ENCODE measurements at places on chromosomes 7 and 10.

DNA sequence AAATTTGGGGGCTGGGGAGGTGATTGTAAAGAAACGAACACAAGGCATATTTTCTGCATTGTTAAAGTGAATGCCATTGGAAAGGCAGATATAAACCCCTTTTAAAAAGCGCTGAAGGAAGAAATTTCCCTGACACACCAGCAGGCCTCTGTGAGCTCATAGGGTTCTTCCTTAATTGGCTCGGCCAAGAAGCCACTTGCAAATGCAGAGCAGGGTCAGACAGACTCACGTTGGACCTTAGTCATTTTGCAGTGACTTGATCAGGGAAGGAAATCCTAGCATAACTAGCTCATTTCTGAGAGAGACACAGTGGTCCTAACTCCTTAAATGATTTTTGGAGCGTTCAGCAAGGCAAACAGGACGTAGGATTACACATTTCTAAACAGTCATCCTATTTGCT is 1461.4 kb downstream of the GATA3 start:
- DNase-seq = no peak

DNA sequence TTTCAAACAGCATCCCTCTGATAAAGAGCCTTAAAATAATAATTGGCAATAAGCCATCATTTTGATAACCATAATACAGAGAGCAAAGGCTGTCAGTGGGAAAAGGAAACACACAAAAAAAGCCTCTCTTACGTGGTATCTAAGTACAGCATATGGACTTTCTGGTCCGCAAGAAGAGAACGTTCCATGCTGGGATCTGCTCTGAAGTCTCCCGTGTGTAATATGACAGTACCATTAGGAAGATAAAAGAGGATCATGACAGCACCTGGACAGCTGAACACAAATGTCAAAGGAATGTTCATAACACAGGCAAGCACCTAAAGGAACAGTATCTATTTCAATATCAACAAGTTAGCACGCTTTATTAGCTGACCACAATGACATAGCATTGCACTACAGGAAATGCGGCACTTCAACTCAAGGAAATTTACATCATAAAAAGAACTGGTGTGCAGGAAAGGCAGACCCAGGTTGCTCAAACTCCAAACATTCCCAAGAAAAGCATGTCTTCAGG is 9.9 kb downstream of the DCLRE1A start:
- DNase-seq = no peak

DNA sequence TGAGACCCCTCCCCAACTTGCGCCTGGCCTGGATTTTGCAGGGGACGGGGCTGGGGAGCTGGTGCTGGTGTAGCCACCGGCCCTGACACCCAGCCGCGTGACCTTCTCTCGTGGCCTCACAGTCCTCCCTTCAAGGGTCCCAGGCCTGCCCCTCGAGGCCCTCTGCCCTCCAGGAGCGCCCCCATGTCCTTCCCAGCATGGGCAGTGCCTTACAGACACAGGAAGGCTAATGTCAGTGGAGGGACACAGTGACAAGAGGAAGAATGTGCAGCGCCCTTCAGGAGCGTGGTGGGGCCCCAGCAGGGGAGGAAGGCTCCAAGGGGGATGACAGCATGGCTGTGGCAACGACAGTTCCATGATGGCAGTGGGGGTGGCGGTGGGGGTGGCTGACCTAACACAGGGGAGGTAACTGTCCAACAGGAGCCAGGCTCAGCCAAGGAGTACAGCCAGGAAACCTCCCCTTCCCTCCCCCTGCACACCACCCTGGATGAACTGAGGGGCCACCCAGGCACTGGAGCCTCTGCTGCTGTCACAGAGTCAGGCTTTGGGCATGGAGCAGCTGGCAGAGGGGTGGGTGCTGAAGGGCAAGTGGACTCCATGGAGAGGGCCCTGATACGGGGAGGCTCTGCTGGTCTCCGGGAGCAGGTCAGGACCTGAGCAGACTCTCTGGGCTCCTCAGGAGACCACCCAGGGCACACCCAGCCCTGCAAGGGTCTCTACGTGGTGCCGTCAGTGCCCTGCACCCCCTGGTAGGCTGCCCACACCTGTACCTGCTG is 76.0 kb upstream of the RET start:
- peak; percentile 40 for DNase-seq

- DNase-seq = no peak
These were observed 2.4 kb upstream of the VAX1 start for GRCh38 chr10:117140525-117140902.

GRCh38 chr10:112246-112645 is 23.0 kb upstream of the ZMYND11 start:
- DNase-seq = no peak

DNA sequence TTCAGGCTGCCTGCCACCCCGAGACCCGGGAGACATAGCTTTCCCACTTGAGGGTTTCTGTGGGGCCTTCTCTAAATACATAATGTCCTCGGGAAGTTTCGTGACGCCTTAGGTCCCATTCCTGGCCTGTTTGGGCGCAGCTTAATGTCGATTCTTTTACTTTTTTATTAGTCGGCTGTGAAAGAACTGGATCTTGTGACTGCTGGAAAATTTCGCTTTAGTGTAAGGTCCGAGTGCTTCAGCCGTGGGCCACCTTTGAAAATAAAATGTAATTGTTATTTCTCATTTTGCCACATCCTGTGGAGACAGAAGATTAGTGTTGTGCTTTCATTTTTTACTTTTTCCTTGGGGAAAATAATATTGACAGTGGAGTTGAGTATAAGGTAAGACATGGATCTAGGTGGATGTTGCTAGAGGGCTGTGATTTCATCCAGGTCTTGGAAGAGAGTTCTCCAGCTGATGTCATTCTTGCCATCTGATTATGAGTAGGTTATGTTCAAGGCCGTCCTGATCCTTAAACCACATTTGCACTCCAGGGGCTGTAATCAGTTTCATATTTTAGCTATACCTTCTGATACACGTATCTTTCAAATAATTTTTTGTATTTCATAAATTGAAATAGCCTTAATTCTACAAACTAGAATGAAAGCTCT is 830 bp downstream of the RAB18 start:
- no peak for DNase-seq

DNA sequence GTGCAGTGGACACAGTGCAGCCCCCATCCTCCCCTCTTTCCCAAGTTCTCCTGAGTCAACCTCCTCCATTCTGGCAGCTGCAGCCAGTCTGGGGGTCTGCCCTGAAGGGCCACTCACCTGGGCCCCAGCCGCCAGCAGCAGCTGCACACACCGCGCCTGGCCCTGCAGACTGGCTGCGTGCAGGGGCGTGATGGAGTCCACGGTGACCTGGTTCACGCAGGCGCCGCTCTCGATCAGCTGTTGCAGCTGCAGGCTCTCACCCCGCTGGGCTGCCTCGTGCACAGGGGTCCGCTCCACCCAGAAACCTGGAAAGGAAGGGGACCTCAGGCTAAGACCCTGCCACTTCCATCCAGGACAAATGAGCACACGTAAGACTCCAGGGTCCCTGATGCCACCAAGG is 13.6 kb downstream of the ASB13 start:
- no peak for DNase-seq

- DNase-seq = no peak
These were observed 82.5 kb upstream of the GATA3 start for GRCh38 chr10:7971949-7972348.

- no peak for DNase-seq
These were observed 96.5 kb upstream of the PODXL start for GRCh38 chr7:131652934-131653333.

GRCh38 chr7:70657571-70657970 is 474.4 kb upstream of the GALNT17 start:
- no peak for DNase-seq

- DNase-seq = no peak
These were observed 59.9 kb upstream of the TM9SF3 start for GRCh38 chr10:96646751-96647166.

DNA sequence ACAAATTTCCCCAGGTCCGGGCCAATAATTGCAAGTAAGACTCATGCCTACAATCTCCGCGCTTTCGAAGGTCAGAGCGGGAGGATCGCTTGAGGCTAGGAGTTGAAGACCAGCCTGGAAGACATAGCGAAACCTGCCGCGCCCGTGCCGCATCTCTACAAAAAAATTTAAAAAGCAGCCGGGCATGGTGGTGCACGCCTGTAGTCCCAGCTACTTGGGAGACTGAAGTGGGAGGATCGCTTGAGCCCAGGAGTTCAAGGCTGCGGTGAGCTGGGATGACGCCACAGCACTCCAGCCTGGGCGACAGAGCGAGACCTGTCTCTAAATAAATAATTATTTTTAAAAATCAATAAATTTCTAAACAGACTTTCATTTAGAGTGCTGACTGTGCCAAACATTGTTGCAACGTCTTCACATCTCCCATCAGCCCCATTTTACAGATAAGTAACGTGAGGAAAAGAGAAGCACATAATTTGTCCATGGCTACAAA is 494 bp upstream of the CFAP43 start:
- peak; percentile 66 for DNase-seq

- no peak for DNase-seq
These were observed 318.2 kb upstream of the CELF2 start for GRCh38 chr10:10699427-10699826.

Measured in Right ventricle myocardium inferior (tissue), 1 donor.